ENCODE measurements at places on chromosomes 7 and 10.
A peak's percentile ranks its signal among the peaks of the same experiment; 100 is the strongest.

- no peak for DNase-seq
Observed at GRCh38 chr7:111089822-111090426, 1.0 kb upstream of the LRRN3 start.

- DNase-seq, result no peak
Observed at GRCh38 chr10:34488476-34489130, 326.5 kb downstream of the PARD3 start.

- no peak for DNase-seq
Observed at GRCh38 chr10:110914431-110914830, 4.5 kb downstream of the BBIP1 start.

DNA sequence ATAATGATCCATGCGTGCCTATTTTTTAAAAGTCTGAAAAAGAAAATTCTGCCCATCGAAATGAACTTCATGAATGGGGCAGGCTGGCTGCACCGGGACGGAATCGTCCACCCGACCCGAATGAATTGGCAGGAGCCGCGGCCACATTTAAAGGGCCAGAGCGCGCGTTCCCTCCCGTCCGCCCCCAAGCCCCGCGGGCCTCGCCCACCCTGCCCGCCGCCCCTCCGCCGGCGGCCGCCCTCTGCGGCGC lies 319 bp upstream of the GATA3 start:
- DNase-seq, result peak; percentile 18

GRCh38 chr10:58731276-58731675 lies 218.6 kb downstream of the BICC1 start:
- no peak for DNase-seq

Measured in NCI-H226 (cell line).